Activated T-cell treated with anti-CD3 and anti-CD28 coated beads, Interleukin-2, amount 50 U/mL, for 4 hours (primary cell): ENCODE measurements at places on chromosomes 13 and 19.

- DNase-seq: peak; percentile 71
These were observed 823 bp downstream of the TLE5 start for GRCh38 chr19:3061182-3062161.

GRCh38 chr19:18417250-18418028 lies 1.8 kb upstream of the SSBP4 start:
- DNase-seq: no peak

- no peak for DNase-seq
These were observed 135.3 kb upstream of the MIR17HG start for GRCh38 chr13:91212231-91212630.

- no peak for DNase-seq
These were observed 61.1 kb downstream of the SERP2 start for GRCh38 chr13:44434766-44435141.

- DNase-seq: no peak
These were observed 15.5 kb downstream of the NCLN start for GRCh38 chr19:3201072-3201700.

DNA sequence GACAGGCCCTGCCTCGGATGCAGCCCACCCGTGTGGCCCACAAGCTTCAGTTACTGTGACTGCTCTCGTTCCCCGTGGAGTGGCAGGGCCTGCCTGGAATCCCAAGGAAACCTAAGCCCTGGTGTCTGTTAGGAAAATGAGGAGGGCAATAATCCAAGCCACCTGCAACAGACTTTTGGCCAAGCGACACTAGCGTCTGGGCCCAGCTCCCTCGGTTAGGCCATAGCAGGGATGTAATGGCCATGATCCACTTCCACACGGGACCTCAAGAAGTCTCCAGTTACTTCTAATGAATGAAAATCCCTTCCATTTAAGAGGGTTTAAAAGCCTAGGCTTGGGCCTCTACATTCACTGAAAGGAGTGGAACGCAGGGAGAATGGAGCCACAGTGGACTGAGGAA lies 8.9 kb downstream of the ZC3H4 start:
- no peak for DNase-seq

DNA sequence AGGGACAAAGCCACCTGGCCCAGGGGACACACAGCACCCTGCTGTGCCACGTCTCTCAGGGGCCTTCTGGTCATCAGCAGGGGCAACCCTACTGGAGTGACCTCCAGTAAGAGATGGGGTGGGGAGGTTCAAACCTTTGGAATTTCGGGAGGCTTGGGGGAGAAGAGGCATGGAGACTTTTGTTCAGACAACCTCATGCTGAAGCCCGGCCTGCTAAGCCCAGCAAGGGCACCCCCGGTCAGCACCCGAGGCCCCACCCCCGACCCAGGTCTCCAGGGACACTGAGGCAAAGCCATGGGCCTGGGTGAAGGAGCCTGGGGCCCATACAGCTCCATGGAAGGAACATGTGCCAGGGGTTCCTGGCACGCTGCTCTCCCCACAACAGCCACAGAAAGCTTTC lies 23.3 kb downstream of the ZNF787 start:
- DNase-seq: no peak

- no peak for DNase-seq
These were observed 10.8 kb downstream of the LDLR start for GRCh38 chr19:11100049-11100448.

GRCh38 chr13:35866801-35867200 lies 264.4 kb downstream of the DCLK1 start:
- DNase-seq: no peak

- DNase-seq: peak; percentile 43
These were observed 1.6 kb downstream of the GATAD2A start for GRCh38 chr19:19406878-19407632.

DNA sequence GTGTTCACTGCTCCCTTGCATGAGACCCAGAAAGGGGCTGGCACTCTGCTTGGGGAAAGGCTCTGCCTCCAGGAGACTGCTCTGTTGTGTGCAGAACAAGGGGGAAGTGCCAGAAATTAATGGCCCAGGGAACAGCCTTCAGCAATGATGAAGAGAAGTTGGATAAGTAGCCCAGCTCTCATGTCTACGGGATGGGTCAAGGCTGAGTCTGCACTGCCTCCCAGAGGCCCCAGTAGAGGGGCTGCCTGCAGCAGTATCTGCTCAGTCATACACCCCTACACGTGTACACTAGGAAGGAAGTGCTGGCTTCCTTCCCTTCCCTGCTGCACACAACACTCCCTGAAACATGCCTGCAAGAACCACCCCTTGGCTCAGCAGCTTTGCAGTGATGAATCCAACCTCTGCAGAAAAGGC lies 54.6 kb upstream of the URI1 start:
- no peak for DNase-seq

DNA sequence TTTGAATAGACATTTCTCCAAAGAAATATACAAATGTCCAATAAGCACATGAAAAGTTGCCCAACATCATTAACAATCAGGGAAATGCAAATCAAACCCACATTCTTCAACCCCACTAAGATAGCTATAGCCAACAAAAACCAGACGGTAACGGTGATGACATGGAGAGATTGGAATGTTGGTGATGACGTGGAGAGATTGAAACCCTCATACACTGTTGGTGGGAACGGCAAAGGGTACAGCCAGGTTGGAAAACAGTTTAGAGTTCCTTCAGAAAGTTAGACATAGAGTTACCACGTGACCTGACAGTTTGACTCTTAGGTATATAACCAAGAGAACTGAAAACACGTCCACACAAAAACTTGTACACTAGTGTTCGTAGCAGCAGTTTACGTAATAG lies 48.1 kb downstream of the TNFRSF19 start:
- no peak for DNase-seq

- no peak for DNase-seq
These were observed 291.5 kb downstream of the ZNF536 start for GRCh38 chr19:30663611-30664174.

GRCh38 chr19:6066661-6067646 lies 43.3 kb downstream of the RFX2 start:
- DNase-seq: no peak

- no peak for DNase-seq
These were observed 47.0 kb downstream of the USP12 start for GRCh38 chr13:27124571-27124970.

DNA sequence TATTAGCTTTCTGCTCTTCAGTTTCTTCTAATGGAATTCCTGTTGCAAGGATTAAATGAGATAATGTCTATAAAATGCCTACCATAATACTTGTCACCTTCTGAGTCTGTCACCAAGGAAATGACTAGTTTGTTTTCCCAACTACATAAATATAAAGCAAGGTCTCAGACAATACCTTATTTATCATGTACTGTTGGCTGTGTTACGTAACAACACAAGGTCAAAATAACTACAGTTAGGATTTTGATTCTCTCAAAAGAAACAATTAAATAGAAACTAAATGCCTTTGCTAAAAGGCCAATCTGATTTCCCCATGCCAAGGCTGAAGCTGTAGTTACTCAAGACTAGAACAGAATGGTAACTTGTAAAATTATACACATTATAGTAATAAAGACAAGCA lies 134.5 kb downstream of the PCDH9 start:
- DNase-seq: no peak

- no peak for DNase-seq
These were observed 232.9 kb upstream of the SLC10A2 start for GRCh38 chr13:103299079-103299478.

DNA sequence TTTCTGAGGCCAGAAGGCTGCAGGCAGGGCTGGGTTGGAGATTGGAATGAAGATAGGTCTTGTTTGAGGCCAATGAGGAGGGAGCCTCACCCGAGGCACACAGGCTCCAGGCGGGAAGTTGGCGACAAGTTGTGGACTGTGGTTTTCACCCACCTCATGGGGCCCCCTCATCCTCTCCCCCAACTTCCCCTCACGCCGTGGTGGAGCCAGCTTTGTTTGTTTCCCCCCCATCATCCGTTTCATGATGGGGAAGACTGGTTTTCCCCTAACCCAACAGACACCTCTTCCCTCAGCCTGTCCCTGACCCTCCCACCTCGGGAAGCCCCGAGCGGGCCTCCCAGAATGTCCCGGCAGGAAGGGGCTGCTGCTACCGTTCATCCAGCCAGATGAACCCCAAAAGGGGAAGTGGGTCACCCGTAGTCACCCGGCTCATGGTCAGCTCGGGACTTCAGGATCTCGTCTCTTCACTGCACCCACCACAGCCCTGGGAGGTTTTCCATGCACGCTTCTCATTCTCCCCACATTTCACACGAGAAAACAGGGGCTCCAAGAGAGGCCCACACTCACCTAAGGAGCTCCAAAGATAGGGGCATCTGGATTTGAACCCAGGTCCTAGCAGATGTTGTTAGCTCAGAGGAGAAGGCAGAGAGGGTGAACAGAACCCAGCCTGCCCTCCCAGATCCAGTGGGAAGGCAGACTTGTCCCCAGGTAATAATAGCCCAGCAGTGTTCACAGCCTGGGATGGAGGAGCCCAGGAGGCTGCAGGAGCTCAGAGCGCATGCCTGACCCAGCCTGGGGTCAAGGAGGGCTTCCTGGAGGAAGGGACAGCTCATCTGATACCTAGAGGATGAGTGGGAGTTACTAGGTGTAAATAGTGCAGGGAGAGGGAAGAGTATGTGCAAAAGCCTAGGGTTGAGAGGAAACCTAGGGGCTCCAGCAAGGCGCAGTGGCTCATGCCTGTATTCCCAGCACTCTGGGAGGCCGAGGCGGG lies 23.5 kb downstream of the CEACAM16 start:
- DNase-seq: no peak

DNA sequence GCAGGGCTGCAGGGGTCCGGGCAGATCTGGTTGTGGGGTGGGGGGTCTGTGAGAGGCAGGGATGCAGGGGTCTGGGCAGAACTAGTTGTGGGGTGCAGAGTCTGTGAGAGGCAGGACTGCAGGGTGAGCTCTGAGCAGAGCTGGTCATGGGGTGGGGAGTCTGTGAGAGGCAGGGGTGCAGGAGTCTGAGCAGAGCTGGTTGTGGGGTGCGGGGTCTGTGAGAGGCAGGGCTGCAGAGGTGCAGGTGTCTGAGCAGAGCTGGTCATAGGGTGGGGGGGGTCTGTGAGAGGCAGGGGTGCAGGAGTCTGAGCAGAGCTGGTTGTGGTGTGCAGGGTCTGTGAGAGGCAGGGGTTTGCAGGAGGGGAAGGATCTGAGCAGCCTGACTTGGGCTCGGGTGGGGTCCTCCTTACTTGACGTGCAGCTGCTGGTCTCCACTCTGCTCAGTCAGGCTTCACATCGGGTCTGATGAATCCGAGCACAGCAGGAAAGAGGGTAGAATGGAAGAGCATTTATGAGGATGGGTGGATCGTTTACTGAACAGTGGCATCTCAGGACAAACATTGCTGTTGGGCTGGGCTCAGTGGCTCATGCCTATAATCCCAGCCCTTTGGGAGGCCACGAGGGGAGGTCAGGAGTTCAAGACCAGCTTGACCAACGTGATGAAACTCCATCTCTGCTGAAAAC lies 31.2 kb downstream of the IGFL2 start:
- DNase-seq: no peak

GRCh38 chr13:98846521-98846920 lies 94.0 kb upstream of the SLC15A1 start:
- DNase-seq: no peak

- no peak for DNase-seq
These were observed 11.7 kb upstream of the ZNF181 start for GRCh38 chr19:34722353-34722752.

DNA sequence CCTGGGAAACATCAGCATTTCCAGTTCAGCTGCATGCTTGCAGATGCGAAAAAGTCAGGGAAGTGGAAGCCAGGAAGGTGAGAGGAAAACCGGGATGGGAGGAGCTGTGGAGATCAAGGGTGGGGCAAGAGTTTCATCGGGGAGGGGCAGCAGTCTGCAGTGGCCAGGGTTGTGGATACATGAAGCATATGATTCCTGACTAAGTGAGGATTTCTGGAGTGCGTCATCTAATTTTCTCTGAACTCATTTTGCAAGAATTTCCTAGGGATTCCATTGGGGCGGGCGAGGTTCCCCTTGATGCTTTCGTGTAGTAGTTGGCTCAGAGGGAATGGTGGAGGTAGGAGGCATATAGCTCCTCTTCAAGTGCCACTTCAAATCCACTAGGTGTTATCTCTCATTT lies 344.1 kb upstream of the TMTC4 start:
- no peak for DNase-seq

GRCh38 chr13:49315036-49315565 lies 67.4 kb downstream of the CDADC1 start:
- DNase-seq: no peak

- no peak for DNase-seq
These were observed 26.1 kb downstream of the CRTC1 start for GRCh38 chr19:18709546-18709945.

- no peak for DNase-seq
These were observed 36.8 kb downstream of the ACTN4 start for GRCh38 chr19:38684078-38684861.

GRCh38 chr19:38218204-38218603 lies 5.8 kb downstream of the DPF1 start:
- no peak for DNase-seq

DNA sequence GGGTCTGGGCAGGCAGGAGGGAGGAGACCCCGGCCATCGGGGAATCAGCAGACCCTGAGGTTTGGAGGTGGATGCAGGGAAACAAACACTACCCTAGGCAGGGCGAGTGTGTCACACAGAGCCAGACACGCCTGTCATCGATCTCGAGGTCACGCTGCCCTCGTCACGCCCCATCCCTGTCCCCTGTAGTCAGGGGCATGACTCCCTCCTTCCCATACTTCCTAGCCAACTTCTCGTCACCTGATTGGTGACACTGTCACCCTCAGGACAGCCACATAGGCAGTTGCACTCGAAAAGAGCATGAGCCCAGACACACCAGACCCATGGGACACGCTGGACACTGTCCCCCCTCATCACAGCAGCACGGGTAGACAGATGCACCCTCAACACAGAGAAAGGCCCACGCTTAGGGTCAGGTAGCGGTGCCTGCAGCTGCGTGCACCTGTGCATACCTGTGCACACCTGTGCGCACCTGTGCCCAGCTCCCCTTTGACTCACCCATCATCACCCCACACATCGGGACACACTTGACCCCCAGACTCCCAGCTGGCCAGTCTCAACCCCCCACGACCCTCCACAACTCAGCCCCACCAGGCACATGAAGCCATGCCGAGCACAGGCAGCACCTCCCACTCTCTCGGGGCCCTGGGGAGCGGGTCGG lies 11.9 kb downstream of the CILP2 start:
- DNase-seq: no peak

- DNase-seq: no peak
These were observed 127.6 kb downstream of the COG6 start for GRCh38 chr13:39783051-39783450.

- no peak for DNase-seq
These were observed 14.5 kb downstream of the ARHGEF7 start for GRCh38 chr13:111129465-111130115.

DNA sequence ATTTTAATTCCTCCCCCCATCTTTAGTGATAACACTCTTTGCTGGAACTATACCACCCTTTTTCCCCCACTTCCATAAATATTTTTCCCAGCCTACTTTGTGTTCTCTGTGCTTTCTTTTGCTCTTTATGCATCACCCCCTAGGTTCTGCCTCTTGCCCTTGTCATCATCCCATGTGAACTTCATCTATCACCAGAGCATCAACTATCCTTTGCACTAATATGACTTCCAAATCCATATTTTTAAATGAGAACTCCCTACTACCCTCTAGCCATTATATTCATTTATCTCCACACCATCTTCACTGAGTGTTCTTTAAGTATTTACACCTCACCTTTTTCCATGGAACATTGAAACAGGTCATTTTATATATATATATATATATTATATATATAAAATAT lies 452.7 kb downstream of the FOXO1 start:
- no peak for DNase-seq

GRCh38 chr13:48302871-48303358 lies 636 bp upstream of the RB1 start:
- no peak for DNase-seq

GRCh38 chr19:51480590-51480989 lies 2.3 kb downstream of the CEACAM18 start:
- DNase-seq: no peak

- DNase-seq: no peak
These were observed 50.7 kb upstream of the GPR183 start for GRCh38 chr13:99357941-99358340.
